ENCODE measurements at places on chromosomes 2 and 18.

- peak; percentile 20 for DNase-seq
These were observed 127.5 kb upstream of the MMADHC start for GRCh38 chr2:149715005-149715592.

GRCh38 chr2:165070076-165070475 is 114.8 kb upstream of the SLC38A11 start:
- DNase-seq, result no peak

- no peak for DNase-seq
These were observed 16.0 kb upstream of the B3GNT7 start for GRCh38 chr2:231379266-231380215.

DNA sequence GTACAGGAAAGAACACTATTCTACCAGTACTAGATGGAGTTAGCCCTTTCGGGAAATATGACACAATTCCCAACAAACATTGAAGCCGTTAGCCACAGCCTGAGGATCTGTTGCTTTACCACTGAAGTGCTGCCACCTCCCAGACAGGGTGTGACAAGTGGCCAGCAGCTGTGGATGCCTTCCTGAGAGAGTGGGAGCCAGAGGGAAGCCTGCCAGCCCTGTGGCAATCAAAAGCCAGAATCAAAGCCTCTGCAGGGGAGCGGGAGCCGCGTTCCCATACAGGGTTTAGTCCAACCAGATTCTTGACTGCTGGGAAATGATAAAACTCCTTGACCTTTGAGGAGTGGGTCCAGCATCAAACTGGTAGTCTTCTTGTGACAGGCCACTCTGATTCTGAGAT is 38.0 kb downstream of the SLC4A1AP start:
- DNase-seq, result no peak

DNA sequence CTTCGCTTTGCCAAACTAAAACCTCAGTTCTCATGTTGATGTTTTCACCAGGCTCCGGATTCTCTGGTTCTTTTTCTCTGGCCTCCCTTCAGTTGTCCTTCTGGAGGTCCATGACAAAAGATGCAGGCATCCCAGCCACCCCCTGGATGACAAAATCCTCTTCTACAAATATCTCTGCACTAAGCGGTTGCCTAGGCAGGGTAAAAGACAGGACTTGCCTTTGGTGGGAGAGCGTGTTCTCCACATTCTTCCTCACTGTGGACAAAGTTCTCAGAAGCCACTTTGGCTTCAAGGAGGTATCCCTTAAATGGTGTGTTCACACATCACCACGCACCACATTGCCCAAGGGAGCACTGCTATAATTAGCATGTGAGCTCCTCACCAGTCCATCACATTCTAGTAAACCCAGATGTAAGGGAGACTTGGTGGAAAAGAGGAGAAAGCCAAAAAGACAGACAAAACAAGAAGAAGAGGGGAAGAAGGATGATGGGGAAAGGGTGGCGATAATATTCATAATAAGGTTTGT is 23.6 kb upstream of the MRPL33 start:
- no peak for DNase-seq

DNA sequence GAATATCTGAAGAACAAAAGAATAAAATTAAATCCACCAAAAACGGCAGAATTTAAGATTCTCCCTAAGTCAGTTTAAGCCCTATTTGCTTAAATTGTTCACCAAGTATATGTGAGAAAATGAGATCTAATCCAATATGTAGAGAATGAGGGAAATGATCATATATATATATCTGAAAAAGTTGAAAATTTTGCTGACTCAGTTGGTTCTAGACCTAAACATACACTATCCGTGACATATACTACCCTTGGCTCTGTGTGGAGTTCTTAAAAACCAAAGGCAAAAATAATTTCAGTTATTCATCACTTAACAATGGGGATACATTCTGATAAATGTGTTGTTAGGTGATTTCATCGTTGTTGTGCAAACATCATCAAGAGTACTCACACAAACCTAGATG is 7.3 kb downstream of the SS18 start:
- no peak for DNase-seq

DNA sequence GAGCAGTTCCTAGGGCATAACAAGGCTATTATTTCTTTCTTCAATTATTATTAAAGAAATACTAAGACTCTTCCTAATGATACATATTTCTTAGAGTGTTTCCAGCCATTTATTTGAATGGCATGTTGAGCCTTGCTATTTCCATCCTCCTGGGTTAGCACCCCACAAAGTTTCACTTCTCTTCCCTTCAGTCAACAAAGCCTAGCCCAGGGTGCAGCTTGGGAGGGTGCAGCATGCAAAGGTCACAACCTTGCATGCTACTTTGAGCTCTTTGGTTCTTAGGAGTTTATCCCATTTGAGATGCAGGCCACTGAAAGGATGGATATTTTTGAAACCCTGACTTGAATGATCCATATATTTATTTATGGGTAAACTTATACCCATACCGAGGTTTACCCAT is 454.4 kb upstream of the MEIS1 start:
- DNase-seq, result peak; percentile 41

DNA sequence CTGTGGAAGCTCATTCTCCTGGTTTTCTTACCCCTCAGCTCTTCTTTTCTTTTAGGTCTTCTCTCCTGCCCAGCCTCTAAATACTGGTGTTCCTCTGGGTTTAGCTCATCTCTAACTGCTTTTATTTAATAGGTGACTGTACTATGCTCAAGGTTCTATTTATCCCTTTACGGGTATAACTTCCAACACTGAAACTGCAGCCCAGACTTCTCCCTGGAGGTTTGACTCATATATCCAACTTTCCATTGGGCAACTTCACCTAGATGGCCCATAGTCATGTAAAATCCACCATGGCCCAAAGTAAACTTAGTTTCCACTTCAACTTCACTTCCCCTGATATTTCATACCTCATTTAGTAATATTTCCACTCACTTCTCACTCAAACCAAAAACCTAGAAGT is 273.1 kb downstream of the PLCL1 start:
- DNase-seq, result no peak

GRCh38 chr2:70697603-70698383 is 70.2 kb downstream of the ADD2 start:
- DNase-seq, result no peak

- DNase-seq, result no peak
These were observed 148.1 kb downstream of the BCL11A start for GRCh38 chr2:60405271-60405919.

DNA sequence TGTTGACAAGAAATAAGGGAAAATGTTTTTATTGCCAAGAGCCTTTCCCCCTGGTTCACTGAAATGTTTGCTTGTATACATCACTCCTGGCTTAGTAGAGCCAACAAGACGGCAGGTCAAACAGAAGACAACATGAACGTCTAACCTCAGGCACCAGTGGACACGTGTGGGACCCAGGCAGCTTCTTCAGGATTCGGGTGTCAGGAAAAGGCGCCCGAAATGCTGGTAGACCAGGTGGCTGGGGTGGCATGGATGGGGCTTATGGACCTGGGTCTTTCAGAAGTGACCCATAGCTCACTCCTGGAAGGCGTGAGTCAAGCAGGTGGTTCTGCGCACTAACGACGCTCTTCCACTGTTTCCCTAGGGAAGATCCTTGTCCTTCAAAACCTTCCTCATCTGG is 23.3 kb upstream of the NFATC1 start:
- no peak for DNase-seq

GRCh38 chr2:172985139-172985892 is 90.3 kb upstream of the MAP3K20 start:
- DNase-seq, result peak; percentile 76

DNA sequence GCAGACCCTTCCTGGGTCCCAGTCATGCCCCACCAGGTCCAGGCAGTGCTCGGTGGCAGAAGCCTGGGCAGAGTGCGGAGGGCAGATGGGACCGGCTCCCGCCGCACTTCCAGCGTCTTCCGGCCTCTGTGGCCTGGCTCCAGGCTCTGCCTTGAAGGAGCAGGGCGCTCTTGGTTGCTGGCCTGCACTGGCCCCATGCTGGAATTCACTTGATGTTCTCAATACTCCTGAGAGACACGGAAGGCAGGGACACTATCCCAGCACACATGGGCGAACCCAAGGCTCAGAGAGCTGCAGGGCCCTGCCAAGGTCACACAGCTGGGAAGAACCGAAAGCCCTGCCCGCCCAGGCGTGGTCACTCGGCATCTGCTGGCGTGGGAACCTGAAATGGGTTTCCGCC is 87.6 kb upstream of the ODC1 start:
- no peak for DNase-seq

DNA sequence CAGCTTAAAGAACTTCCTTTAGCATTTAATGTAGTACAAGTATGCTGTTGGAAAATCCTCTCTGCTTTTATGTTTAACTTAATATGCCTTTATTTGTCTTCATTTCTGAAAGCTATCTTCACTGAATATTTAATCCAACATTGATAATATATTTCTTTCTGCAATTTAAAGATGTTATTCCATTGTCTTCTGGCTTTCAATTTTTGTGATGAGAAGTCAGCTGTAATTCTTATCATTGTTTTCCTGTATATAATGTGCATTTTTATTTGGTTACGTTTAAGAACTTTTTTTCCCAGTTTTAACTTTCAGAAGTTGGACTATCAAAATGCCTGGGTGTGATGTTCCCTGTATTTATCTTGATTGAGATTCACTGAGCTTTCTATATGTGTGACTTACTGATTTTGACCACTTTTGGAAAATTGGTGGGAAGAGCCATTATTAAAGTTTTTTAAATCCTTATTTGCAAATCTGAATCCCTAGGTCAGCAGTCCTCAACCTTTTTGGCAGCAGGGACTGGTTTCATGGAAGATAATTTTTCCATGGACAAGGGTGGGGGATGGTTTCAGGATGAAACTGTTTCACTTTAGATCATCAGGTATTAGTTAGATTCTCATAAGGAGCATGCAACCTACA is 241.0 kb downstream of the TNS1 start:
- DNase-seq, result no peak

- DNase-seq, result no peak
These were observed 96.9 kb downstream of the CHN1 start for GRCh38 chr2:174908284-174908683.

- no peak for DNase-seq
These were observed 116.2 kb downstream of the GATA6 start for GRCh38 chr18:22285361-22286140.

GRCh38 chr2:172101821-172102390 is 794 bp downstream of the DLX2 start:
- no peak for DNase-seq

- DNase-seq, result no peak
These were observed 87.9 kb downstream of the SEPTIN10 start for GRCh38 chr2:109525836-109526235.

DNA sequence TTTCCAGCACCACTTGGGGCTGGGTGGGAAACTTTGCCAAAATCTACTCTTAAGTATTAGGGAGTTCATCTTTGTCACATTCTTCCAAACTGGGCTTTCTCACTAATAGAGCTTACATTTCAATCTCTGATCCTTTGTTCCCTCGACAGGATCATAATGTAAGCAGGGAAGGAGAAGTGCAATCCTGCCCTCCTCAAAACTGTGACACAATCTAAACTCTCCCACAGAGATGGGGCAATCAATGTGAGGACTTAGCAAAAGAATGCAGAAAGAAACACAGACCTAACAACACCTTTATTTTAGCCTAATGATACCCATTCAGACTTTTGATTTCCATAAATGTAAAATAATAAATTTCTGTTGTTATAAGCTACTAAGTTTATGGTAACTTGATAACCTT is 40.8 kb downstream of the DSEL start:
- no peak for DNase-seq

- no peak for DNase-seq
These were observed 67.5 kb downstream of the PLCL1 start for GRCh38 chr2:197871780-197872456.

DNA sequence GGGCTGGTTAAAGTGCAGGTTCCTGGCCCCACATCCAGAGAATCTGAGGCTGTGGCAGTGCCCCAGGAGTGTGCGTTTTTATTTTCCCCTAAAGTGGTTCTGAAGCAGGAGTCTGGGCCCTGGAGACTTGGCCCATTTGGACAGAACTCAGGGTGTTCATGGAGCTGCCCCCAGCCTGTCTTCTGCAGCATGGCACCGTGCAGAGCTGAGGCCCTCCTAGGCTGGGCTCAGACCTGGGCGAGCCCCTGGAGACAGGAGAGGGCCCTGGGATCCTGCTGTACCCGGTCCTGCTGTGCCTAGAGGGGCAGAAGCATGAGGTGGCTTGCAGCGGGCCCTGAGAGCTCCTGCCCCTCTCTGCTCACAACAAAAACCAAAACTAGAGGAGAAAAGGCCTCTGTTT is 58.8 kb upstream of the B3GNT7 start:
- no peak for DNase-seq

DNA sequence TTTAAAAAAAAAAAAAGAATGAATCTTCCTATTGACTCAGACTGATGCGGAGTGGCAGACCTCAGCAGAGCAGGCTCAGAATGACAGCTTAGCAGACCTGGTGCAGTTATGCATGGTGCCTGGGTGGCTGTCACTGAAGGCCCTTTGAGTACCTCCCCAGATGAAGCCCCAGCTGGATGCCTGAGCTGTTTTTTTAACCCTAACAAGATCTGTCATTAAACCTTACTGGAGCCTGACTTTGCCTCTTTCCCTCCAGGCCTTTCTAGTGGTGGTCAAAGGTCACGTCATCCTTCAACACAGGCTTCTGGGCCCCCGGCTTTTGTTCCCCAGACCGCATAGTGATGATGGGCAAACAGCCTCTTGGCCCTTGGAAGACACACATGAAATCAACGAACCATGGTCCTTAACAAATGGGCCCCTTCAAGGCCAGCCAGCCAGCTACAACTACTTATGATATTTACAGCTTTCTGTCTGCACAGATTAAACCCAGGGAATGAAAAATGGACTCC is 138.3 kb upstream of the CYP1B1 start:
- no peak for DNase-seq

DNA sequence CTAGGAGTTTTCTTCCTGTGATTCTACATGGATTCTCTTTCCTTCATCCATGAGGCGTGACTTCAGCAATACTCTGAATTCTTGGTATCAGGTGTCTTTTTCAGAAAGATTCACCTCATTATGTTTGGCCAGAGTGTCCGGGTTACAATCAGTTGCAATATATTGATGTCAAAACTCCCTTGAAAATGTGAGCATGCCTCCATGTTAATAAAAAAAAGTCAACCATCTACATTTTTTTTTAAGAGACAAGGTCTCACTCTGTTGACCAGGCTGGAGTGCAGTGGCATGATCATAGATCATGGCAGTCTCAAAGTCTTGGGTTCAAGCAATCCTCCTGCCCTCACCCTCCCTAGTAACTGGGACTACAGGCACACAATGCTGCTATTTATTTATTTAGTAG is 80.9 kb upstream of the NEUROD1 start:
- no peak for DNase-seq

- no peak for DNase-seq
These were observed 262.9 kb downstream of the C1D start for GRCh38 chr2:67799886-67800285.

GRCh38 chr2:209499069-209499468 is 75.2 kb downstream of the MAP2 start:
- DNase-seq, result no peak

GRCh38 chr2:215883799-215884198 is 129.6 kb downstream of the MREG start:
- peak; percentile 19 for DNase-seq

GRCh38 chr2:166984188-166984587 is 95.9 kb downstream of the XIRP2 start:
- no peak for DNase-seq

Measured in MM.1S (cell line).